Esophagus squamous epithelium (tissue), 5 donors: ENCODE measurements at places on chromosomes 12 and 14.

DNA sequence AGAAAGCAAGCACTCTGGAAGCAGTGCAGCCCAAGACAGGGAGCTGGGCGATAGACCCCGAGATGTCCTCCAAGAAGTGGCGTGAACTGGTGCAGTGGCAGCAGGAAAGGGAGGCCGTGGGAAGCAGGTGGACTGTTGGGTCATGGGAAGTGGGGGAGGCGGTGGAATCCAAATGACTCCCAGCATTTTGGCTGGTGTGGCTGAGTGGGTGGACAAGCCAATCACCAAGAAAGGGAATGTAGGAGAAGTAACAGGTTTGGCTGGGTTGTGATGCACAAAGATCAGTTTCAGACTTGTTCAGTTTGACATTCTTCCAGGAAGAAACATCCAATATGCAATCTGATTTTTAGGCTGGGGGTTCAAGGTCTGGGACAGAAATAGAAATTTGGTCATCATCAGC lies 46.0 kb upstream of the KTN1 start:
- DNase-seq = no peak

DNA sequence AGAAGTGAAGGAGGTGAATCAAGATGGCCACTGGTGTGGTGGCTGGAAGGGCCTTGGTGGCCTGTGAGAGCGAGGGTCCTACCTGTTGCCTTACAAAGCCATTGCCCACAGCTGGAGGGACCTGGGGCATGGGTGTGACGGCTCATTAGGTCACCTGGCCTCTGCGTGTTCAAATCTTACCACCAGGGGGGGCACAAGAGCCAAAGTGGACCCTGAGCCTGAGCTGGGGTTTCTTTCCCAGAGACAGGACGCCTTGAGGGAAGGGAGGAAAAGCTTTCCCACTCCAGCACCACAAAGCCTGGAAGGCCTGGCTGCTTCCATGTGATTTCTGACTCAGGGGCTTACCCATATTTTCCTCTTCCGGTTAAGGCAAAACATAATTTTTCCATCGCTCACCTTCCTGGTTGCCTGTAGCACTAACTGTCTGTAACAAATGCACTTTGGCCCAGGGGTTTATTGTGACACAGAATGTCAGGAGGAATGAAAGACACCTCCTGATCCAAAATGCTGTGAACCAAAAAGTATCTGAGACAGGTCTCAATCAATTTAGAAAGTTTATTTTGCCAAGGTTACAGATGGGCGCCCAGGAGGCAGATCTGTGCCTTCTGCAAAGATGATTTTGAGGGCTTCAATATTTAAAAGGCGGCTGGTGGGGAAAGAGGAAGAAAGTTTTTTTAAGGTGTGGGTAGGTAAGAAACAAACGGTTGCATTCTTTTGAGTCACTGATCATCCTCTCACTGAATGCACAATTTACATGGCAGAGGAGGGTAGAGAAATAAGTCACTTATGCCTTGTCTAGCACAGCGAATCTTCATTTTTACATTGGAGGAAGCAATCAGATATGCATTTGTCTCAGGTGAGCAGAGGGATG lies 4.3 kb upstream of the CD9 start:
- DNase-seq = no peak

DNA sequence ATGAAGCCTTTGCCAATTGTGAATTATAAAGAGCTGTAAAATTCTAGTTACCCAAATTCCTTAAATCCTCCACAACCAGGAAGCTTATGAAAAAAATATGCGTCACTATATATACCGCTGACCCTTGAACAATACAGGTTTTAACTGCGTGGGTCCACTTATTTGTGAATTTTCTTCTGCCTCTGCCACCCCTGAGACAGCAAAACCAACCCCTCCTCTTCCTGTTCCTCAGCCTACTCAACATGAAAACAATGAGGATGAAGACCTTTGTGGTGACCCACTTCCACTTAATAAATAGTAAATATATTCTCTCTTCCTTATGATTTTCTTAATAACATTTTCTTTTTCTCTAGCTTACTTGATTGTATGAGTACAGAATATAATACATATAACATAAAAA lies 42.2 kb downstream of the CMKLR1 start:
- DNase-seq = no peak

GRCh38 chr14:98951521-98952152 lies 320.4 kb downstream of the BCL11B start:
- DNase-seq = no peak

- no peak for DNase-seq
Observed at GRCh38 chr12:124569375-124570148, 2.1 kb upstream of the NCOR2 start.

- no peak for DNase-seq
Observed at GRCh38 chr14:56498112-56498511, 81.5 kb upstream of the TMEM260 start.

GRCh38 chr14:26719514-26719913 lies 121.7 kb upstream of the NOVA1 start:
- no peak for DNase-seq

DNA sequence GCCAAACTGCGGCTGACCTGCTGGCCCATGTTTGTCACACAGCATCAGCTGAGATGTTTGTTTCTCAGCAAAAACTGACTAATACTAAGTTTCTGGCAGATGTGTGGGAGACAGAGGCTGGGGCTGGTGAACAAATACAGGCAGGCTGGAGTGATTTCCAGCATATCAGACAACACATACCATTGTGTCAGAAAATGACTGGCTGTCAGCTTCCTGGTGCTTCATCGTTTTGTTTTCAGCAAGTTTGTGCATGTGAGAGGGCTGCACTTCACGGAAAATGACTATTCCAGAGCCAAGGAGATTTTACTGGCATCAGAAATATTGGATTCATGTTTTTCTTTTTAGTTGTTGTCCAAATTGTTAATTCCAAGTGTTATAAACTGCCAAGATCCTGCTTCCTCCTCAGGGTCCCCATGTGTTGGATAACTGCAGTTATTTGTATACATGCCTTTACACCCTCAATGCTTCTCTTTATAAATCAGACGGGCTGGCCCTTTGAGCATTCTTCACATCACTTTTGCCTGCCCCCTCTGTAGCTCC lies 145.7 kb downstream of the GALC start:
- no peak for DNase-seq

- no peak for DNase-seq
Observed at GRCh38 chr12:6730169-6730568, 6.3 kb downstream of the COPS7A start.

DNA sequence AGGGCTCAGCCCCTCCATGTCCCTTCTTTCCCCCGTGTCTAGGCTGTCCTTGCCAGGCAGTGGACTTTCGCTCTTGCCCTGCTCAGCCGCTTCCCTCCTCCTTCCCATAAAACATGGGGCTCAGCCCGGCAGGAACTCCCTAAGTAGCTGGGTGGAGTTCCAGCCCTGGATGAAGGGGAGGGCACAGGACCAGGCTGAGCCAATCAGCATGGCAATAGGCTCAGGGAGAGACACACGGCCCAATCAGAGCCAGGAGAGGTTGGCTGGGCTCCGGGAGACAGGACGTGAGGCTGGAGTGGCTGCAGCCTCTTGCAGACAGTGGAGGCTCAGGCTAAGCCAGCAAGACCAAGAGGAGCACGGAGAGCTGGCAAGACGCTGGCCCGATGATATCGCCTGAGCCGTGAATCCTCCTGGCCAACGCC lies 54.3 kb downstream of the GALNT9 start:
- DNase-seq = no peak

- no peak for DNase-seq
Observed at GRCh38 chr14:59852350-59852749, 18.2 kb downstream of the RTN1 start.

DNA sequence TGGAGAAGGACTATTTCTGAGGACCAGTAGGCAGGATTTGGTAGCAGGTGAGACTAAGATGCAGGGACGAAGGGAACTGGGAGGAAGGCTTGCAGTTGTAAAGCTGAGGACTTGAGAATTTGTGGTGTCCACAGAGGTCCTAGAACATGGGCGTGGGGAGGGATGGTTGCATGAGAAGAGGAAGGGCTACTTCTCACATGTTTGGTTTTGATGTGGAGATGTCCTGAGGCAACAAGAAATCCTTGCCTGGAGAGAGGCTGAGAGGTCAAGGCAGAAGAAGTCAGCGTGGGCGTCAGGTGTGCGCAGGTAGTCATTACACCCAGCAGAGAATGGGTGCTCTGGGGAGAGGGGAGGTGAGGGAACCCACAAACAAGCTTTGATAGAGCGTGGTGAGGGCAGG lies 5.7 kb upstream of the RABGGTA start:
- no peak for DNase-seq

GRCh38 chr12:108400481-108400880 lies 61.4 kb upstream of the CMKLR1 start:
- no peak for DNase-seq

DNA sequence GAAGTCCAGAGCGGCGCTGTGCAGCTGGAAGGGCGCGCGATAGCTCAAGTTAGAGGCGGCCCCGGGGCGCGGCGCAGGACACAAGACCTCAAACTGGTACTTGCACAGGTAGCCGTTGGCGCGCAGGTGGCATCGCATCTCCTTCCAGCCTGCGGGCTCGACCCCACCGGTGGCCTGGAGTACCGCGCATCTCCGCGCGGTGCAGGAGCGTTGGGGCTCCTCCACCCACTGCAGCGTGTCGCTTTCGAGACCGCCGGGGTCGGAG lies 553 bp downstream of the CLEC14A start:
- no peak for DNase-seq

DNA sequence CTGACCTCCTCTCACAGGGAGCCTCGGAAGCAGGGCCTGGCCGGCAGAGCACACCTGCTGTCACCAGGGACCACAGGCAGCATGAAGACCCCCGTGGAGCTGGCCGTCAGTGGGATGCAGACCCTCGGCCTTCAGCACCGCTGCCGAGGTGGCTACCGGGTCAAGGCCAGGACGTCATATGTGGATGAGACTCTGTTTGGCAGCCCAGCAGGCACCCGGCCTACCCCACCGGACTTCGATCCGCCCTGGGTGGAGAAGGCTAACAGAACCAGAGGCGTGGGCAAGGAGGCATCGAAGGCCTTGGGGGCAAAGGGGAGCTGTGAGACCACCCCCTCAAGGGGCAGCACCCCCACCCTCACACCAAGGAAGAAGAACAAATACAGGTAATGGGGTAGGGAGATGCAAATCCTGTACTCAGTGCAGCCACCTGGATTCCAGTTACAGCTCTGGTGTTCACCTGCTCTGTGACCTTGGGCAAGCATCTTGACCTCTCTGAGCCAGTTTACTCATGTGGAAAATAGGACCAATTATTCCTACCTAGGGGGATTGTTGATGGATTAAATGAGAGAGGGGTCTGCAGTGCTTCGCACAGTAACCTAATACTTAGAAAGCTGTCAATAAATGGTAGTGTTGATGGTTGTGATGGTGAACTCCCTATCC lies 1.3 kb downstream of the RITA1 start:
- DNase-seq = no peak

DNA sequence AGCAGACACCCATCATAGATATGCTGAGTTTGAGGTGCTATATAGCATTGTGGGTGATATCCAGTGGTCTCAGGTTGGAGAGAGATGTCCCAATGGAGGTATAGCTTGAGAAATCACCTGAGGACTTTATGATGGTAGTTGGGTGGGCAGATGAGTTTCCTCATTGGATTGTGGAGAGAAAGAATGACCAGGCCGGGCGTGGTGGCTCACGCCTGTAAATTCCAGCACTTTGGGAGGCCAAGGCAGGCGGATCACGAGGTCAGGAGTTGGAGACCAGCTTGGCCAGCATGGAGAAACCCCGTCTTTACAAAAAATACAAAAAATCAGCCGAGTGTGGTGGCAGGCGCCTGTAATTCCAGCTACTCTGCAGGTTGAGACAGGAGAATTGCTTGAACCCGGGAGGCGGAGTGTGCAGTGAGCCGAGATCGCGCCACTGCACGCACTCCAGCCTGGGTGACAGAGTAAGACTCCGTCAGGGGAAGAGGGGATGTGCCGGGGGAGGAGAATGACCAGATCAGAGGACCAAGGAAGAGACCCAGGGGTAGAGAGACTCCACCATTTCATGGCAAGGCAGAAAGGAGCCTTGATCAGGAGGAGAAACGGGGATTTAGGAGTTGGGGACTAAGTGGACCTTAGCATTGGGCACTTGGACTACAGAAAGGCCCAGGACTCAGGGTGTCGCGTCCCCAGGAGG lies 757 bp upstream of the PCK2 start:
- DNase-seq = no peak

DNA sequence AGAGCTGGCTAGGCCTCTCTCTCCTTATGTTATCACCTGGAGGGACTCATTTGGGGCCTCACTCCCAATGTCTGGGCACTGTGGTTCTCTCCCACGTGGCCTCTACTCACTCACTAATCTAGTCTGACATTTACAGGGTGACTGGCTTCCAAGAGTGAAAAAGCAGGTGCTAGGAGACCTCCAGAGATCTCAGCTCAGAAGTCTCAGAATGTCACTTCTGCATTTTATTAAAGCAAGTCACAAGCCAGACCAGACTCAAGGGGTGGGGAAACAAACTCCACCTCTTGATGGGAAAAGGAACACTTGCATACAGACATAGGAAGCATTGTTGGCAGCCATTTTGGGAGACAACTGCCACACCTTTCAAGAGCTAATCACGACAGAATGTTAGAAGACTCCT lies 175.9 kb downstream of the MON2 start:
- DNase-seq = no peak

DNA sequence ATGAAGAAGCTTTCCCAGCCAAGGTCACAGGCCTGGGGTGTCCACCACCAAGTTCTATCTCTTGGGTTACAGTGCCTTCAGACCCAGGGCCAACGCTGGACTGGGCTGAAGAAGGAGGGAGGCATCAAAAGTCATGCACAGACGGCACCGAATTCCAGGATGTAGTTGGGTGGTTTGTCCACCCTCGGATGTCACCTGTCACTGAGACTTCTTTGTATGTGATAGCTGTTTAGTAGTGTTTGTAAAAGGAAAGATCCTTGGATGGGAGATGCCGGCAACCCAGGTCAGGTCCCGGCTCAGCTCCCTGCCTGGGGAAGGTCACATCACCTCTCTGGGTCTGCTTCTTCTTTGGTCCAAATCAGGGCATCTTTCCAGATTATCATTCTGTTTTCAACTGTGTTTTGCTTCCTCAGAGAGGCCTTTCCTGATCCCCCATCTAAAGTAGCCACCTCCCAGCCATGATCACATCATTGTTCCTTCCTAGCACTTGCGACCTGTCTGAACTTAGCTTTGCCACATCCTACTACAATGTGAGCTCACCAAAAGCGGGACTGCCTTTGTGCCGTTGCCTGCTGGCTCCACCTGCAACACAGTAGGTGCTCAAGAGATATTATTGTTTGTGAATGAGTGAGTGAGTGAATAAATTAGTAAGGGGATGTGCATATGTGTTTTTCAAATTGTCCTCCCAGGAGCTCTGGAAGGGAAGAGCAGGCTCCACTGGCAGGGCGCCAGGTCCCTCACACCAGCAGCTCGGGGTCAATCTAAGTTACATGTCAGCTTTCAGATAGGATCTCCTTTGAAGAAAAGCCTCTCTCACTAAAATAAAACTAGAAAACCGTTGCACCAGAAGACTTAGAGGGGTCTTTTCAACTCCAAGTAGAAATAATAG lies 2.1 kb downstream of the TSPAN11 start:
- DNase-seq = no peak

- DNase-seq = no peak
Observed at GRCh38 chr12:131928080-131928710, 881 bp upstream of the PUS1 start.

GRCh38 chr14:53603994-53604393 lies 352.6 kb downstream of the BMP4 start:
- no peak for DNase-seq

- no peak for DNase-seq
Observed at GRCh38 chr14:35961697-35962274, 135.6 kb downstream of the BRMS1L start.

GRCh38 chr12:2698566-2698965 lies 96.2 kb upstream of the FKBP4 start:
- DNase-seq = no peak
